Pulmonary artery endothelial cell (primary cell): ENCODE measurements at places on chromosomes 1 and 21. TPM values are rescaled to one million over a fixed set of nuclear protein-coding genes. Genes with fewer than 3 reads are reported as not detected.

- no peak for DNase-seq
Observed at GRCh38 chr1:187509091-187509490, 680.3 kb downstream of the PLA2G4A start.

DNA sequence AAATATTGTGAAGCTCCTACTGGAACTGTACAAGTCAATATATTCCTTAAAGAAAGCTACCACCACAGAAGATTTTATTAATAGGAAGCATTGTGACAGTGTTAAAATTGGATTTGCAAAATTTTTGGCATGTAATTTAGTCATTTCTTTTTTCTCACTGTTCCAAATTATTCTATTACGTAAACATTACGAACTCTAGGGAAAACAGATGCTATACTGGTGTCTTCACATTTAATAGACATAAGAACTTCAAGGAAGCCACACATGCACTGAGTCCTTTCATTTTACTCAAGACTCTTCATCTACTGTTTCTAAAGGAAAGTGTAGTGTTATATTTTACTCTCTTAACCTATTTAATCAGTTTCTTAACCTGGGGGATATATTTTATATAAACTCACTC is 135.4 kb downstream of the HMCN1 start:
- DNase-seq: no peak

DNA sequence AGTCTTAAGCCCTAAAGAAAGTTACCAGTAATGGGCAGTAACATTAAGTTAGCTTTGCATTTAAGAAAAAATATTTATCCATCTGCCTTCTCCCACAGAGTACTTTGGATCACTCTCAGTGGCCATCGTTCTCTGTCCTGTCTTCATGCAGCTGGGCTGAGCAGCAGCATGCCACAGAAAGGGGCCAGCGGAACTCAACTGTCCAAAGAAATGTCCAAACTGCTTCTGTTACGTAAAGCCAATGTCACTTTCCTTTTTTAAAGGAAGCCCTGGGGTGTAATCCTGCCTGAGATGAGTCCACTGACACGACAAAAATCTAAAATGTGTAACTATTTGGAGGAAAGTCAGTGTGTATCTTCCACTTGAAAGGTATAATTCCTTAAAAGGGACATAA is 291.6 kb downstream of the SMYD3 start:
- DNase-seq: no peak

DNA sequence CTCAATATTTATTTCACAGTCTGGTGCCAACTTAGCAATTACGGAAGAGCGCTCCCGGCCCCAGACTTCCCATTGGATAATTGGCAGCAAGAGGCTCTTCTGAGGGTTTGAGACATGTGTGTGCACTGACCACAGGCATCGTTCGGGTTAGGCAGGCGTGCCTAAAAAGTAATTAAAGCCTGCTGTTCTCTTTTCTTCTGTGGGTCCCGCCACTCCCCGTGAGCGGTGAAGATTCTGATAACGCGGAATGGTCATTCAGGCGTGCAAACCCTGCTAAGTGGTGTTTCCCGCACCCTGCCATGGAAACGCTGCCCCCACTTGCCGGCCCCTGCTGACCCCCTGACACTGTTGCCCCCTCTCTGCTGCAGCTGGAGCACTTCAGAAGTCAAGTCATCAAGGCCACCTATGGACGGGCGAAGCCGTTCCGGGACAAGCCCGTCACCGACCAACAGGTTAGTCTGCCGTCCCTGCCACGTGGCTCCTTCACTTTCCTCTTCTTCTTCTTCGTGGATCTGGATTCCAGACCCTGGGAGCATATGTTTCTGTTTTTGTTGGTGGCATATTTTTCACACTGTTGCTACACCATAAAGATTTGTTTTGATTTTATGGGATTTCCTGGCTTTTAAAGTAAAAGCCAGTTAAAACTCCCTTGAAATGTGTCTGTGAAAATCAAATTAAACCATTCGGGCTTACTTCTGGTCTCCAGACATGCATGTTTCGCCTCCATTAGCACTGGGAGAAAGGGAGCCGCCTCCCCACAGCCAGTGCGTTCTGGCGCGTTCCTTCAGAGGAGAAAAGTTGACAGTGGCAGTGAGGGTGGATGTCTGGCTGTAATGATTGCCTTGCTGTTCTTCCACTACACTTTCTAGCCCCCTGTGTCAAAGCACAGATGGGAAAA is 79.9 kb downstream of the FHAD1 start:
- DNase-seq: no peak

DNA sequence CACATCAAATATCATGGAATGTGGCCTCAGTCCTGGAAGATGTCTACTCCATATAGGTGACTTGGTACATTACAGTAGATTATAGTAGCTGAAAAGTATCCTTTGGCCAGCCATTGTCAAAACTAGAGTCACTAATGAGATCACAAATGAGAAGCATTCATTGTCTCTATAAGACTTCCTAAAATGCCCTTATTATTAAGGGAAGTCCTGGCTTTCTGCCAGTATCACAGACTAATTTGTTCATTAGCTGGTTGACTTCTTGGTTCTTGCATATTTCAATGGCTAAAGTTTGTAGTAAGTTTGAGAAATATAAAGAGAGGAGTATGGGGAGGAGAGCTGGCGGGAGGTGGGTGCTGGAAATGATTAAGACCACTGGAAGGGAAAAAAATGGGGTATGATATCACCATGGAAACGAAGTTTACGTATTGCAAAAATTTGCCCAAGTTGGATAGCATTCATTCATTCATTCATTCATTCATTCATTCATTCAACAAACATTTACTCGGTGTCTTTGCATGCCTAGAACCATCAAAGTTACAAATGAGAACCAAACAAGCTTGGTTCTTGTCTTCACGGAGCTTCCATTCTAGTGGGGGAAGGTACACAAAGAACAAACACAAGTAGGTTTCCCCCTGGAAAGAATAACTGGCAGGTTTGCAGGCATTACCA is 11.7 kb upstream of the B3GALNT2 start:
- DNase-seq: no peak

DNA sequence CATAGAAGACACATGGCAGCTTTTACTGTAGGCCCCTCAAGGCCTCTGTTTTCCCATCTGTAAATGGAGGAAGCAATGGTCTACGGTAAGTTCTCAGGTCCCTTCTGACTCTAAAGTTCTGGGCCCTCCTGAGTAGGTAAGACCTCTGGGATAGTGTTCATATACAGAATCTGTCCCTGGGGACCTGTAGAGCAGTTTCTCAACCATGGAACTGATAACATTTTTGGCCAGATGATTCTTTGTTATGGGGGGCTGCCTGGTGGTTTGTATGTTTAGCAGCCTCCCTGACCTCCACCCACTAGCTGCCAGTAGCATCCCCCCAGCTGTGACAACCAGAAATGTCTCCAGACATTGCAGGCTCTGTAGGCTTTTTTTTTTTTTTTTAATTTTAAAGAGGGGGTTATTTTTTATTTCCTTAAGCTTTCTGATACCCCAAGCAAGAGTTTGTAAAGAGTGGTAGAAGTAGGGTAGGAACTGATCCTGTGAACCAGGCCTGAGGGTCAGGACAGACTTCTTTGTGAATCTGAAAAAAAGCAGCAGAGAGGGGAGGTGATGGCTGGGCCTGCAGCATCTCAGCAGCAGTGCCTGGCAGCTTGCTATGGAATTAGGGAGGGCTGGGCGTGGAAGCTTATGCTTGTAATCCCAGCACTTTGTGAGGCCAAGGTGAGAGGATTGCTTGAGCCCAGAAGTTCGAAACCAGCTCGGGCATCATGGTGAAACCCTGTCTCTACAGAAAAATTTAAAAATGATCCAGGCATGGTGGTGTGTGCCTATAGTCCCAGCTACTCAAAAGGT is 20.2 kb upstream of the TCEA3 start:
- no peak for DNase-seq

- DNase-seq: no peak
Observed at GRCh38 chr1:64663668-64664067, 81.2 kb upstream of the RAVER2 start.

DNA sequence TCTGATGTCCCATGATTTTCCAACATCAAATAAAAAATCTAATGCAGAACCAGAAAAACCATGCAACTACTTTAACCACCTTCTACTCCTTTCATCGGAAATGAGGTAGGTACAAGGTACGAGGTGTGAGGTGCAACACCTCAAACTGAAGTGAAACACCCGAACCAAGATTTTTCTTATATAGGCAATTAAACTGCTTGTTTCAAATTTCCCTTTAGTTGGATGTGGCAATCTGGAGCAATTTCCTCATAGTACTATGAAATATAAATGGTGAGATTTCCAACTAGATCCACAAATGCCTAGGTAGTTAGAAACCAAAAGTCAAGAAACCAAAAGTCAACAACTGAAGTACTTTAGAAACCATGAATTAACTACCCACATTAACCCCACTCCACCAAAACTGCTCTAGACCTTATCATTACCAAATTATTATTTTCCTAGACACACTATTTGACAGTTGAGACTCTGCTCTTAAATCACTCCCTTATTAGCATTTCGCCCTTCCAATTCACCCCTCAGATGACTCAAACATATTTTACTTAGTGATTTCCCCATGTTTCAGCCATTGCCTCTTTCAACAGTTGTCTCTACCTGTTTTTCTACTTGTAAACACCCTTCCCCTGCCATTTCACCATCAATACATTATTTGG is 37.8 kb downstream of the FUBP1 start:
- DNase-seq: no peak

DNA sequence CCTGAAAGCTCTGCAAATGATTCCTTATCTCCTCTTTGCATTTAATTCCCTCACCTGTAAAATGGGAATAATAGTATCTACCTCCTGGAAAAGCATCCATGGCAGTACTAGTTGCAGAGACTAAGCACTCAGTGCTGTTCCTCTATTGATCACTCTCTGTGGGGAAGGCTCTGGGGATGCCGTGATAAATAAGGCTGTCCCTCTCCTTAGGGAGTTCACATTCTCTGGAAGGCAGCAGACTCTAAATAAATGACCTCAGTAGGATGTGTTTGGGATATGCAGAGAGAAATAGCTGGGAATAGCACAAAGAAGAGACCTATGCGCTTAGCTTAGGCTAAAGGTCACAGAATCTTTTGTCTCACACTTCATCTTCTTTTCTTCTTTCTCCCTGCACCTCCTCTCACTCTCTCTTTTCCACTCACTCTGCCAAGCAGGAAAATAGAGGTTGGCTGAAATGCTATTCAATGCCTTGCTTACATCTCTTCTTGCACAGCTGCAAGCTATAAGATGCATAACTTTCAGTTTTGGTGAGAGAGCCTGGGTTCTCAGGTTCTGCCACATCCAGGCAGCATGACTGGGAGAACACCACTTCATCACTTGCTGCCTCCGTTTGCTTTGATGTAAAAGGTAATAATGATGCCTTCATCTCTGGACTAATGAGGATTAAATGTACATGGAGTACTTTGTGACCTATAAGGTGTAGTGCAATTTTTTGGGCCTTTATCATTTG is 101.5 kb downstream of the LMX1A start:
- no peak for DNase-seq

DNA sequence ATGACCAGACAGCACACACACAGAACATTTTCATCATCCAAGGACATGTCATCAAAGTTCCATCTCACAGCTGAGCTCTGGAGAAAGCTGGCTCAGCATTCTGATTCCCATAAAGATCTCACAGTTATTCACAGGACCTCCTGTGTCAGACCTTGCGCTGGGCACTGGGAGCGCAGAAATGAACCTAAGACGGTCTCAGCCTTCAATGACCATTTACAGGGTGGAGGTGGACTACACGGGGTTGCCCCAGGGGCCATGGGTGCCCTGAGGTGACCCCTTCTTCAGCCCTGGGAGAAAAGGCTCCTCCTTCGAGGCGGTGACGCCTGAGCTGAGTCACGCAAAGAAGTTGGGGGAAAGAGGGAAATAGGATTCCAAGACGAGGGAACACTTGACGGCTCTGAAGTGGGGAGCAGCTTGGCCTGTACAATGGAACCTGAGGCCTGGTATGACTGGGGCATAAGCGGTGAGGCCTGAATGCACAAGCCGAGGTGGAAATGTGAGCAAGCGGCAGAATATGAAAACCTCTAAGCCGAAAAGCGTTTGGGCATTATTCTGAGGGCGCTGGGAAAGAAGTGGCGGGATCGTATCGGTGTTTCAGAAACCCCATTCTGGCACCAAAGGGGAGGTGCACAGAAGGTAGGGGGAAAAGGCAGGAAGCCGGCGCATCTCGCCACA is 797 bp downstream of the CC2D1B start:
- DNase-seq: no peak

- no peak for DNase-seq
Observed at GRCh38 chr1:227808566-227808965, 6.9 kb upstream of the PRSS38 start.

GRCh38 chr1:215589650-215590435 is 22.7 kb downstream of the KCTD3 start:
- DNase-seq: no peak

GRCh38 chr1:155933591-155934096 is 569 bp downstream of the KHDC4 start:
- DNase-seq: no peak

GRCh38 chr1:94803517-94804441 is 16.4 kb upstream of the SLC44A3 start:
- no peak for DNase-seq

- no peak for DNase-seq
Observed at GRCh38 chr1:89269277-89269676, 3.4 kb downstream of the GBP5 start.

DNA sequence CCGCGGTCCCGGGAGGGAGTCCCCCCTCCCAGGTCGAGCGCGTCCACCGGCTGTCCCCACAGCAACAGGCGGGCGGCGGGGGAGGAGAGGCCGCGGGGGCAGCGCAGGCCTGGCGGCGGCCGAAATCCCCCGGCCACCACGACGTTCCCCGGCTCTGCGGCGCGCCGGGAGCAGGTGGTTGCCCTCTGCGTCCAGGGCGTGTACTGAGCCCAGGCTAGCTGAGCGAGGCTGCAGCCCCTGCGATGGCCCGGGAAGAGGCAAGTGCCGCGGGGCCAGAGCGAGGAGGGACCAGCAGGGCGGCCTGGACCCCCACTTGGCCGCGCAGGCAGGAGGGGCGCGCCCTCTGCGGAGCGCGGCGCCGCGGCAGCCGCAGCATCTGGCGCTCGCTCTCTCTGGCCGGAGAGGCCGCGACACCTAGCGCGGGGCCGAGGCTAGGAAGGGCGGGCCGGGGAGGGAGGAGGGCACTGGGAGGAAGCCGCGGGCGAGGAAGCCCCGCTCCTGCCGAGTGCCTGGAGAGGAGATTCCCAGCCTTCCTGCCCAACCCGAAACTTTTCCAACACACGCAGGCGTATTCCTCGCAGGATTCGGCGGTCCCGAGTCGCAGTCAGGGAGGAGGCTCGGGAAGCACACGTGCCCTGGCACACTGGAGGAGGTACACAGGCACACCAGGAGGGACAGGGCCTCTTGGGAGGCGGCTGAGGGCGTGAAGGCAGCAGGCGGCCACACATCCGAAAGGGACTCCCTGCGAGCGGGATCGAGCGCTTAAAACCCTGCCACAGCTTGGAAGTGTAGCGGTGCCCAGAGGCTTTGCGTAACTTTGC is 4.9 kb upstream of the PROX1 start:
- DNase-seq: no peak

The SLAMF8 gene
- not detected in 2 replicates for total RNA-seq

The HSPB7 gene
- total RNA-seq: 0.14 TPM in 1 of 2 replicates, not detected in the other

The SPRR2F gene
- not detected in 2 replicates for total RNA-seq

The SERBP1 gene
- total RNA-seq: 349 and 471 TPM in 2 replicates

The PROX1 gene
- 0.46 and 0.49 TPM in 2 replicates for total RNA-seq

The MPL gene
- total RNA-seq: not detected in 2 replicates

The RGS8 gene
- not detected in 2 replicates for total RNA-seq
